ENCODE measurements at places on chromosomes 3 and 15. TPM values are rescaled to one million over a fixed set of nuclear protein-coding genes. Genes with fewer than 3 reads are reported as not detected.
A peak's percentile ranks its signal among the peaks of the same experiment; 100 is the strongest.

Gene MST1R
- 323 TPM for total RNA-seq

Gene VILL
- total RNA-seq = 112 TPM

Gene SNX4
- total RNA-seq = 66.5 TPM

Gene SPTSSB
- not detected for total RNA-seq

Gene ARGFX
- total RNA-seq = not detected

Gene ARHGEF26
- total RNA-seq = 15.0 TPM

Gene MRPS25
- total RNA-seq = 186 TPM

Gene ZNF80
- not detected for total RNA-seq

- no peak for DNase-seq
- H3K36me3 ChIP-seq = no peaks in the 10 kb centered on the region
- H3K4me3 ChIP-seq = no peak overlapping the region
- H3K27ac ChIP-seq = no peak overlapping the region
- no peaks in the 10 kb centered on the region for H3K4me1 ChIP-seq
Observed at GRCh38 chr3:31937225-31937624, 43.8 kb downstream of the OSBPL10 start.

- H3K27ac ChIP-seq = peak overlapping the region; percentile 31
- no peaks in the 10 kb centered on the region for H3K36me3 ChIP-seq
- H3K4me1 ChIP-seq = peaks cover 12% of the 10 kb centered on the region
- H3K4me3 ChIP-seq = no peak overlapping the region
- peaks cover 9% of the 10 kb centered on the region for H3K27me3 ChIP-seq
- peak; percentile 20 for DNase-seq
Observed at GRCh38 chr15:68700455-68701123, 120.1 kb downstream of the ANP32A start.

DNA sequence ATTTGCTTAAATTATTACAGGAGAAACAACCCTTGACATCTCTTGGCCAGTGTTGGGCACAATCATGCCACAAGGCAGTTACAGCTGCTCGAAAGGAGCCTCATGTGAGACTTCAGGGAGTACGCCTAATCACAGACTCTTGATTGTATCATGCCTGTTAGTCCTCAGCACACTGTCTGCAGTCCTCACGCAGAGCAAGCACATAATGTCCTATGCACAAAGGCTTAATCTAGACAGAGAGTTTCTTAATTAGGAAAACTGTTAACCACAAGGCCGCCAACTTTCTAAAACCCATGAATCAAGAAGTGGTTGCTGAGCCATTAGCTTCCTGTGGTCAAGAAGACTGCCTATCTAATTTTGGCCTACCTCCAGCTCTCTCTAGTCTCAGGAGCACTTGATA lies 172.0 kb downstream of the UNC13C start:
- H3K4me3 ChIP-seq = no peak overlapping the region
- H3K4me1 ChIP-seq = no peaks in the 10 kb centered on the region
- no peak overlapping the region for H3K27ac ChIP-seq
- H3K36me3 ChIP-seq = no peaks in the 10 kb centered on the region
- no peak for DNase-seq
- no peaks in the 10 kb centered on the region for H3K27me3 ChIP-seq

DNA sequence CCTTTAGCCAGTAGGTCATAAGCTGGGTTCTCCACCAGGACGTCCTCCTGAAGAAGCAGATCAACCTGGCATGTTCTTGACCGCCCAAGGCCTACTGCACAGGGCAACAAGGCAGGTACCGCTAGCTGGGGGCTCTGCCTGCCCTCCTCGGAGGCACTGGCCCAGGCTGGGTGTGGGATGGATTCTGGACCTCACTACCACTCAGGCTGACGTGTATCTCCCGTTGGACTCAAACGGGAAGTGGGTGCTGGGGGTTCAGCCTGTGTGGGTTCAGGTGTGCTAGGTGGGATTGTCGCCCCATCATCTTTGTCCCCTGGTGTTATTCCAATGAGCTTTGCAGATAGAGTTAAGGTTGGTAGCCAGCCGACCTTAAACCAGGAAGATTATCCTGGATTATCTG lies 95.0 kb upstream of the SNRPA1 start:
- H3K4me3 ChIP-seq = no peak overlapping the region
- H3K27me3 ChIP-seq = no peaks in the 10 kb centered on the region
- H3K4me1 ChIP-seq = no peaks in the 10 kb centered on the region
- peak; percentile 2 for DNase-seq

- H3K27ac ChIP-seq = no peak overlapping the region
- H3K36me3 ChIP-seq = peaks cover 2% of the 10 kb centered on the region
- H3K4me1 ChIP-seq = no peaks in the 10 kb centered on the region
- no peak for DNase-seq
- no peaks in the 10 kb centered on the region for H3K27me3 ChIP-seq
- no peak overlapping the region for H3K4me3 ChIP-seq
Observed at GRCh38 chr15:76274821-76275220, 36.4 kb downstream of the ETFA start.

- no peaks in the 10 kb centered on the region for H3K36me3 ChIP-seq
- no peak for DNase-seq
- no peak overlapping the region for H3K4me3 ChIP-seq
- H3K27ac ChIP-seq = no peak overlapping the region
Observed at GRCh38 chr3:62965311-62965710, 90.1 kb upstream of the CADPS start.

DNA sequence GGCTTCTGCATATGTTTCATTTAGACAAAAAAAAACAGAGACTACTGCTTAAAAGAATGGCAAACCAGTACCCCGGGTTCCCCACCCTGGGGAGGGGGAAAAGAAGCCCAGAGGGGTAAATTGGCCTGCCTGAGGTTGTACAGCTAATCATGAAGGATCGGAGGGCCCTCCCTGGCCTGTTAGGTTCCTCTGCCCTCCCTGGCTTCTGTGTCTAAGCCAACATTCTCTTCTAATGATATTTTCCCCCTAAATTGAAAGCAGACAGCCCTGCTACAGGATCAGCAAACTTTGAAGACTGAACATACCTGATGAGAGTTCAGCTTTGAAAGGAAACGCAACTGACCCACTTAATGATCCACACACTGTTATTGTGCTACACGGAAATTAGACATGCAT lies 2.5 kb downstream of the ARHGAP31 start:
- H3K4me3 ChIP-seq = no peak overlapping the region
- H3K27ac ChIP-seq = peak overlapping the region; percentile 92
- peaks cover 17% of the 10 kb centered on the region for H3K4me1 ChIP-seq
- peaks cover 4% of the 10 kb centered on the region for H3K36me3 ChIP-seq
- no peak for DNase-seq

DNA sequence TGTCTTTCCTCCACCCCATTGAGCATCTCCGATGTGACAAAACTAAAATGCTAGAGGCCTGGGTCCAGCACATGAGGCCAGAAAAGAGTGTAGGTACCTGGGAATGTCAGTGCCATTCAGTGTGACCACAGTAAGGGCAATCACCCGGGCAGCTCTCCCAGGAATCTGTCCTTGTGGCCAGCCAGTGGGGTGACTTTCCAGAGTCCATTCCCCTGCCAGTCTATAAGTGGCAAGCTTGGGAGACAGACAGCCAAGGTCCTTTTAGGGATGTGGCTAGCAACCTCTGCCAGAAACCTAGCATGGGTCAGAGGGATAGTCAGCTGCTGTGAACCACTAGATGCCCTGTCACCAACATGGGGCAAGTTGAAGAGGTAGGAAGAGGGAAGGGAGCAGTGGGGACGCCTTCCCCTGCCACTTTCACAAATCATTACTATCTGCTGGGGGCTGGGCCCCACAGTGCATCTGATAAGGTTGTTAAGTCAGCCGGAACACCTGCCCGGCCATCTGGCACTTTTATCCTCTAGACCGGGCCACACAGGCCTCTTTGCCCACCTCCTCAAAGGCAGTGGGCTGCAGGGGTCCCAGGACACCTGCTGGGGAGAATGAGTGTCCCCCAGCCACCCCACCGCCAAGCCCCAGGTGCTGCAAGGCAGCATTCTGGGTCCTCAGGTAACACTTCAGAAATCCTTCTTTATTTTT lies 24.8 kb upstream of the DET1 start:
- no peaks in the 10 kb centered on the region for H3K4me1 ChIP-seq
- no peak overlapping the region for H3K27ac ChIP-seq
- no peak for DNase-seq
- no peaks in the 10 kb centered on the region for H3K27me3 ChIP-seq

DNA sequence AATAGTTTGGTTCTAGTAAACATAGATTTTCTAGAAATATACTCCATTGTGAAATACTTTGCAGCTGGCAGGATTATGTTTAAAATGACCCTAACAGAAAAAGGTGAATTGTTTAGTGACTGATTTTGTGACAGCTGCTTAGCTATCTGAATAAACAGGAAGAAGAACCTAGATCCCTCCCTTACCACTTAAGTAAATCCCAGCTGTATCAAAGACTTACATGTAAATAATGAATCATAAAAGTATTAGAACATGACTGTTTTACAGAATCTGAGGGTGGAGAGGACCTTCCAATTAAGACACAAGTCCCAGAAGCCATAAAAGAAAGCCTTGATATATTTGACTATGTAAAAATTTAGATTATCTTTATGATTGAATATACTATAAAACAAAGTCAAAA lies 15.9 kb downstream of the SLC49A4 start:
- H3K4me1 ChIP-seq = no peaks in the 10 kb centered on the region
- H3K36me3 ChIP-seq = no peaks in the 10 kb centered on the region
- no peak overlapping the region for H3K4me3 ChIP-seq
- no peak overlapping the region for H3K27ac ChIP-seq
- no peaks in the 10 kb centered on the region for H3K27me3 ChIP-seq

DNA sequence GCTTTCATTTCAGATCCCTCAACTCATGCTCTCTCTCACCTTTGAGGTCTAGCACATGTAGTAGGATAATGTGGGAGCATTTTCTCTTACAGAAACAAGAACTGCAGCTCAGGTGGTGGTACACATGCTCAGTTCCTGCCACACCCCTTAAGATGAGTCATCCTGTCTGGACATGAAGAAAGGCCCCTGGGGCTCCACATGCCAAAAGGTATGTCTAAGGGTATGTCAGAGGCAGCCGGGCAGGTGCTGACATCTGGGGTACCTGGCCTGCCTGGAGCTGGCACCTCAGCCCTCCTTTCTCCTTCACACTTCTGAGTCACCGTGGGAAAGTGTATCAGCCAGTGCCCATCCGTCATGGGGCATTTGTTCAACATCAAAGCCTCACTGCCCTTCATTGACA lies 209.9 kb downstream of the OCA2 start:
- H3K27me3 ChIP-seq = no peaks in the 10 kb centered on the region
- no peaks in the 10 kb centered on the region for H3K36me3 ChIP-seq
- DNase-seq = no peak
- no peaks in the 10 kb centered on the region for H3K4me1 ChIP-seq

DNA sequence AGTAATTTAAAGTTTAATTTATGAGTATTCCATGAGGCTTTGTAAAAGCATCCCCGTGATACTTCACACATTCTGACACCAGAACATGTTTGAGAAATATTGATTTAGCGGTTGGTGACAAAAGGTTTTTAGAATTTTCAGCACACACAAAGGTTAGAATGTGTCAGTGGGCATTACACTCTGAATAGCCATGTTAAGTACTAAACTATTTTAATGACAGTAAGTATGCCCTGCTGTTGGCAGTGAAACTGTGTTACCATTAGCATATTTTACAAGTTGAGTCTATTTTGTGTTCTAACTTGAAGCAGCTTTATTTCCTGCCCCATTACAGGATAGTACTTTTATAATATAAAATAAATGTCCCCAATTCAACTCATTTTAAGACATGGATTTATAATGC lies 66.5 kb downstream of the ADAMTSL3 start:
- H3K36me3 ChIP-seq = no peaks in the 10 kb centered on the region
- no peak overlapping the region for H3K4me3 ChIP-seq
- H3K27ac ChIP-seq = no peak overlapping the region
- no peaks in the 10 kb centered on the region for H3K27me3 ChIP-seq

DNA sequence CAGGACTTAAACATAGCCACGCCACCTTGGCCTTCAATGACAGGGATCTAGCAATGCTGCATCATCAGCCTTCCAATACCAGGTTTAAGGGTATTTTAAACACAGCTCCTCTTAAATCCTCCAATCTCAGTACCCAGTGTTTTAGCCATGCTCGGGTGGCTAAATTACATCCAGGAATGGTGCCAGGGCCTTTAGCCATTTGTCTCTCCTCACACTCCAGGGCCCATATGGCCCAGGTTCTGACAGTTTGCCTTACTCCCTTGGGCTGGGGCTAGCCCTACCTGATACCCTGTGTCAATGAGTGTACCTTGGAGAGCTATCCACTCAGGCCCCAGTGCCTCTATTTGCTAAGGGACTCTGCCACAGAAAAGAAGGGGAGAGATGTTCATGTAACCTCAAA lies 29.4 kb downstream of the ZNF589 start:
- H3K4me1 ChIP-seq = no peaks in the 10 kb centered on the region
- H3K4me3 ChIP-seq = no peak overlapping the region
- H3K36me3 ChIP-seq = no peaks in the 10 kb centered on the region

DNA sequence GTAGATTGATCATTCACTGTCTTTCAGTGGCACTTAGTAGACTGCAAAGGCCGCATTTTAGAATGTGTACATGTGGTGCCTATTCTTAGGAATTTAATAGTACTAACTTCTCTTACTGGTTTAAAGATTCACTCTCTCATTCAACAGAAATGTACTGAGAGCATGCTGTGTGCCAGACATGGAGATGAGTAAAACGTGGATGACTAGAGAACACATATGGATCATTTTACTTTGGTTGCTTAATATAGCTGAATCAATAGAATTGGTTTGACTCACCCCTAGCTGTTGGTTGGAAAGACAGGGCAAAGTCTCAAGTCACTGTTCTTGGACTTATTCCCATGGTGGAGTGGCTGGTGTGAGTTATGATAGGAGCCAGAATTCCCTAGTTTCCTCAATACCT lies 109.1 kb upstream of the TNFAIP8L3 start:
- H3K27ac ChIP-seq = no peak overlapping the region
- no peak for DNase-seq
- H3K4me1 ChIP-seq = no peaks in the 10 kb centered on the region
- peaks cover 3% of the 10 kb centered on the region for H3K27me3 ChIP-seq

- no peak for DNase-seq
- H3K4me3 ChIP-seq = no peak overlapping the region
- no peaks in the 10 kb centered on the region for H3K27me3 ChIP-seq
- peaks cover 11% of the 10 kb centered on the region for H3K4me1 ChIP-seq
Observed at GRCh38 chr3:169948559-169949448, 17.8 kb upstream of the SEC62 start.

GRCh38 chr15:27458345-27459084 lies 487.5 kb downstream of the GABRG3 start:
- H3K27ac ChIP-seq = no peak overlapping the region
- H3K4me3 ChIP-seq = no peak overlapping the region
- H3K36me3 ChIP-seq = no peaks in the 10 kb centered on the region
- DNase-seq = no peak
- H3K27me3 ChIP-seq = no peaks in the 10 kb centered on the region

DNA sequence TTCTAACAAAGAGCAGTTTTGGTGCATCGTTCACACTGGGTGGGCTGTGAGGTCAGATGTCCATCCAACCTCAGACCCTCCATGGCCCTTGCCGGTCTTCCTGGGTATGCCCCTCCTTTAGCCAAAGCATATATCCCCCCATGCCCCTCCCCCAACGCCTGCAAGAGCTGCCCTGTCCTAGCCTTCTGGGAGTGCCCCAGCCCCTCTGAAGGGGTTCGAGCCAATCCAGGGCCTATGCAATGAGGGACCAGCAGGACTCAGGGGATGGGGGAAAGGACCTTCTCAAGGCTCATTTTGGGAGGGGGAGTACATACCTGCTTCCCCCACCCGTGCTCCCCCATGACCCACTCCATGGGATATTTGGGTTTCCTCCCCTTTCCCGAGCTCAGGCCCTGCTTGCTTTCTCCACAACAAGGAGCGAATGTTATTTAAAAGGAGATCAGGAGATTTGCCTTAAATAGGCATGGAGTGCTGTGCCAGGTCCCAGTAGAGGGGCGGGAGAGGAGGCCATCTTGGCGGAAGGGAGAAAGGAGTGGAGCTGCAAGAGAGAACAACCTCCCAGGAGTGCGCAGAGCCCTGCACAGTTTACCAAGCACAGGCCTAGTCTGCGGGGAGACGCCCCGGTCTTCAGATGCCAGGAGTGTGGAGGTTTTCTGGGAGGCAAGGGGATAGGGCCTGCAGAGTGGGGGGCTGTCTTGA lies 18.2 kb downstream of the PIF1 start:
- peaks cover 12% of the 10 kb centered on the region for H3K4me1 ChIP-seq
- peak overlapping the region; percentile 69 for H3K27ac ChIP-seq
- H3K27me3 ChIP-seq = no peaks in the 10 kb centered on the region
- H3K4me3 ChIP-seq = no peak overlapping the region
- DNase-seq = no peak

All from transverse colon (tissue), 4 donors.